Neural crest cell (in vitro differentiated cells): ENCODE measurements at places on chromosomes 1 and 21. TPM values are rescaled to one million over a fixed set of nuclear protein-coding genes. Genes with fewer than 3 reads are reported as not detected.

GRCh38 chr1:198498881-198499280 is 41.6 kb downstream of the ATP6V1G3 start:
- H3K27ac ChIP-seq: no peak overlapping the region
- H3K4me1 ChIP-seq: peaks cover 5% of the 10 kb centered on the region
- DNase-seq: no peak
- no peaks in the 10 kb centered on the region for H3K36me3 ChIP-seq

- H3K27me3 ChIP-seq: peaks cover 32% of the 10 kb centered on the region
- DNase-seq: no peak
- H3K4me1 ChIP-seq: peaks cover 27% of the 10 kb centered on the region
- H3K27ac ChIP-seq: peak overlapping the region; percentile 87
- H3K36me3 ChIP-seq: no peaks in the 10 kb centered on the region
Observed at GRCh38 chr1:184755226-184756065, 788 bp upstream of the EDEM3 start.

- no peak for DNase-seq
- peak overlapping the region; percentile 19 for H3K27ac ChIP-seq
- H3K4me3 ChIP-seq: no peak overlapping the region
- no peaks in the 10 kb centered on the region for H3K4me1 ChIP-seq
Observed at GRCh38 chr21:46214478-46215340, 13.9 kb downstream of the LSS start.

- DNase-seq: no peak
- H3K36me3 ChIP-seq: no peaks in the 10 kb centered on the region
- H3K27me3 ChIP-seq: peaks cover 8% of the 10 kb centered on the region
- H3K4me1 ChIP-seq: peaks cover 46% of the 10 kb centered on the region
- no peak overlapping the region for H3K27ac ChIP-seq
Observed at GRCh38 chr1:208538078-208538477, 293.9 kb upstream of the PLXNA2 start.

- H3K4me3 ChIP-seq: no peak overlapping the region
- no peak overlapping the region for H3K27ac ChIP-seq
- DNase-seq: no peak
Observed at GRCh38 chr1:211483896-211484612, 7.9 kb downstream of the RD3 start.

Gene ZBTB21
- total RNA-seq: 16.4 and 16.6 TPM in 2 replicates

DNA sequence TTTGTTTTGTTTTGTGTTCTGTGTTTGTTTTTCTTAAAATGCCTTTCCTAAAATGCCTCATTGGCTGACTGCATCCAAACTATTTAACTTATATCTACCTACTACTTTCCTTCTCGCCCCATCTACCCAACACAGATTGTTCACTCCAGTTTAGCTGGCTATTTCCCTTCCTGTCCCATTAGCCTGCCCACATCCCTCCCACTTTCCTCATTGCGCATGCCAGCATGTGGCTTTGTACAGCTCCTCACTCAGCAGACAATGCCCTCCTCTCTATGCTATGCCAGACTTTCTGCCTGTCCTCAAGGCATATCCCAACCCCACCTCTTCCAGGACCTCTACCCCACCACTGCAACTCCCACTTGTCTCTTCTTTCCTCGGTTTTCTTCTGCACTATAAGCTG is 94.7 kb upstream of the C1orf21 start:
- no peaks in the 10 kb centered on the region for H3K27me3 ChIP-seq
- no peak overlapping the region for H3K27ac ChIP-seq
- H3K4me3 ChIP-seq: no peak overlapping the region
- peaks cover 9% of the 10 kb centered on the region for H3K36me3 ChIP-seq

GRCh38 chr1:36696261-36696940 is 213.7 kb upstream of the CSF3R start:
- DNase-seq: no peak
- no peak overlapping the region for H3K27ac ChIP-seq
- no peaks in the 10 kb centered on the region for H3K36me3 ChIP-seq
- no peak overlapping the region for H3K4me3 ChIP-seq

- peaks cover 5% of the 10 kb centered on the region for H3K36me3 ChIP-seq
- no peak overlapping the region for H3K27ac ChIP-seq
- peaks cover 3% of the 10 kb centered on the region for H3K27me3 ChIP-seq
- peak overlapping the region; percentile 76 for H3K4me3 ChIP-seq
- peaks cover 55% of the 10 kb centered on the region for H3K4me1 ChIP-seq
Observed at GRCh38 chr1:164576291-164577271, 17.6 kb downstream of the PBX1 start.

DNA sequence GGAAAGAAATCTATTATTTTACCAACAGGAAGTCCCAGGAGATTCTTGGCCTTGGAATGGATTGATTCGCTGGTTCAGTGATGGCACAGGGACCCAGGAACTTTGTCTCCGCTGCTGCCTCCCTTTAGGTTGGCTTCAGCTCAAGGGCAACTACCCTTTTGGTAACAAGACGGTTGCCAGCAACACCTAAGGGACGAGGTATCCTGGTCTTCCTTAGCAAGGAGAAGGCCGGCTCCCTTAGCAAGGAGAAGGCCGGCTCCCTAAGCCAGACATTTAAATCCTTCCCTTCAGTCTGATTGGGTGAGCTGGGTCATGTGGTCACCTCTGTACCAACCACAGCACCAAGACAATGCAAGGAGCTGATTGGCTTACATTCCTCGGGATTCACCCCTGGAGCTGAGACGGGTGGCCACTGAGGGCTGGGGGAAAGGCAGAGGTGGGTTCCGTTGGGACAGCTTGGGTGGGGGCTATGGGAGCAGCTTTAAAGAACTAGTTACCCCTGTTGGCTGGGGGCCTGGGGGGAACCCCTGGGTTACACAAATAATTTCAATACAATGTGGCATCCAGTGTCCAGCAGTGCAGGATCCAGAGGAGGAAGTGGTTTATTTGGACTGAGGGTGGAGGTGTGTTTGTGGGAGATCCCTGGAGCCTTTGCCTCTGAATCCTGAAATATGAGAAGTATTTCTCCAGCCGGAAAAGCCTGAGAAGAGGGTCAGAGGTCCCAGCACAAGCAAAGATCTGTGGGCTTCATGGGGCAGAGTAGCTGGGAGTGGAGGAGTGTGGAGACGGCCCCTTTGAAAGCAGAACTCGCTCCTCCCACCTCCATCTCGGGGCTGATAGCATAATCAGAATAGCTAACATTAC is 20.7 kb upstream of the CLIC4 start:
- no peaks in the 10 kb centered on the region for H3K27me3 ChIP-seq
- DNase-seq: peak; percentile 46
- peak overlapping the region; percentile 64 for H3K4me3 ChIP-seq
- H3K27ac ChIP-seq: peak overlapping the region; percentile 94
- H3K4me1 ChIP-seq: peaks cover 36% of the 10 kb centered on the region

DNA sequence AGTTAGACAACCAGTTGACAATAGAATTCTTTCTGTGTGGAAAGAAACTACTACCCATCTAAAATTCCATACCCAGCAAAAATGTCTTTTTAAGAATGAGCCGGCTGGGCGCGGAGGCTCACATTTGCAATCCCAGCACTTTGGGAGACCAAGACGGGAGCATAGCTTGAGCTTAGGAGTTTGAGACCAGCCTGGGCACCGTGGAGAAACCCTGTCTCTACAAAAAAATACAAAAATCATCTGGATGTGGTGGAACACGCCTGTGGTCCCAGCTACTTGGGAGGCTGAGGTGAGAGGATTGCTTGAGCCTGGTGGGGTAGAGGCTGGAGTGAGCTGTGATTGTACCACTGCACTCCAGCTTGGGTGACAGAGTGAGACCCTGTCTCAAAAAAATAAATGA is 79.2 kb downstream of the SCCPDH start:
- H3K27me3 ChIP-seq: no peaks in the 10 kb centered on the region
- no peak overlapping the region for H3K4me3 ChIP-seq
- H3K4me1 ChIP-seq: peaks cover 9% of the 10 kb centered on the region
- H3K36me3 ChIP-seq: no peaks in the 10 kb centered on the region

- DNase-seq: no peak
- no peaks in the 10 kb centered on the region for H3K36me3 ChIP-seq
- no peak overlapping the region for H3K27ac ChIP-seq
Observed at GRCh38 chr1:119485201-119485600, 21.8 kb upstream of the HSD3B1 start.

DNA sequence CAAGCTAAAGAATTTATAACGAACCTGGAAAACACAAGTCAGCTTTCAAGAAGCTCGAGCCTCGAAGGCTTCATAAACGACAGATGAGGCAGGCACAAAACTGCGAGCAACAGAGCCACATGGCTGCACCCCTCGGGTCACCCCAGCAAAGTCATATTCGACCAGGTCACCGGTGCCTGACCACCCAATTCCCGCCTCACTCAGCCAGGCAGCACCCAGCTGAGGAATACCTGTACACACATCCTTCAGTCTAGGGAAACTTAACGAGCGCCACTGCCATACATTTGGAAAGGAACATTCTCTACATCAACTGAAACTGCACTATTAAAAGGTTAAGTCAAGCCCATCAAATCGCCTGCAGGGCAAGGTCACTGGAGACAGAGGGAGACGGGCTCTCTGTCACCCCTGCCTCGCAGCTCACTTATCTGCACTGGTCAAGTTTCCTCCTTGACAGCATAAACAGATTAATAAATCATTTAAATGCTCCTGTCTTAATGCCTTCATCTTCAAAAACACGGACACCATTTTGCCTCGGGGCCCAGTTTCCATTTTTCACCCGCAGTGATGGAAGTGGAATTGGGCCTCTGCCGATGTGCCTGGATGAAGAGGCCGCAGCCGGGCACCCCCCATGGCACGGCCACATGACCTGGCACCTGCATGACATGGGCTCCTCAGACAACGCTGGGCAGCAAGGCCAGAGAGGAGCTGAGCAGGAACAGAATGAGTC is 20.6 kb downstream of the NPHP4 start:
- H3K27me3 ChIP-seq: no peaks in the 10 kb centered on the region
- peaks cover 3% of the 10 kb centered on the region for H3K36me3 ChIP-seq
- no peak overlapping the region for H3K4me3 ChIP-seq
- H3K27ac ChIP-seq: no peak overlapping the region

GRCh38 chr1:169235568-169235967 is 129.1 kb downstream of the ATP1B1 start:
- H3K4me3 ChIP-seq: no peak overlapping the region
- DNase-seq: no peak
- H3K36me3 ChIP-seq: peaks cover 3% of the 10 kb centered on the region
- H3K27me3 ChIP-seq: no peaks in the 10 kb centered on the region
- H3K27ac ChIP-seq: no peak overlapping the region

Gene CXADR
- 32.6 and 34.8 TPM in 2 replicates for total RNA-seq

- H3K4me3 ChIP-seq: no peak overlapping the region
- no peak for DNase-seq
- peaks cover 5% of the 10 kb centered on the region for H3K4me1 ChIP-seq
- no peaks in the 10 kb centered on the region for H3K36me3 ChIP-seq
Observed at GRCh38 chr1:48003741-48004531, 6.8 kb upstream of the TRABD2B start.

Gene SLC39A1
- total RNA-seq: 107 and 113 TPM in 2 replicates

GRCh38 chr21:46517361-46517760 is 58.7 kb downstream of the DIP2A start:
- H3K4me3 ChIP-seq: no peak overlapping the region
- no peak for DNase-seq
- no peak overlapping the region for H3K27ac ChIP-seq
- no peaks in the 10 kb centered on the region for H3K4me1 ChIP-seq
- peaks cover 41% of the 10 kb centered on the region for H3K36me3 ChIP-seq
- no peaks in the 10 kb centered on the region for H3K27me3 ChIP-seq

DNA sequence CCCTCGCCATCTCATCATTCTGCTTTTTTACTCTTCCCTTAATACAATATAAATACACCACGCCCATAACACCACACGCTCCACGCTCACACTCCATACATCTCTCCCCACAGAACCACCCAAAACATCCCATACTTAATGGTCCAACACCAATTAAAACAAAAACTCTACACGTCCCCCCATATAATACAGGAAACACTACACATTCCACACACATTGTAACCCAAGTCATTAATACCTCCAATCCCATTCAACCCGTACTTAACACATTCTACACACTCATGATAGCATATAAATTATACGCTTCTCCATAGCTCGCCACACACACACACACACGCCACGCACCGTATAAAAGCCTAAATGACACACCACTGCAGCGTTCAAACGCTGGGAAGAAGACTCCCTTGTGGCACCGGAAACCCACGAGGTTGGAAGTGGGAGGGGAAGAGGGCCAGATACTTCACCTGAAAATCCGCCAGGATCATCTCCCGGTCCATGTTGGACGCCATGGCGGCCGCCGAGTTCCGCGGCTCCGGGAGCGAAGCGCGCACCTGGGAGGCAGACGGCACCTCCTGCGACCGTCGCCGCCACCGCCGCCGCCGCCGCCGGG is 659 bp downstream of the FAF1 start:
- H3K4me3 ChIP-seq: peak overlapping the region; percentile 91
- H3K27me3 ChIP-seq: peaks cover 21% of the 10 kb centered on the region
- H3K36me3 ChIP-seq: peaks cover 3% of the 10 kb centered on the region
- DNase-seq: peak; percentile 7
- H3K4me1 ChIP-seq: peaks cover 18% of the 10 kb centered on the region
- peak overlapping the region; percentile 83 for H3K27ac ChIP-seq

GRCh38 chr1:154865442-154866256 is 4.4 kb downstream of the KCNN3 start:
- H3K36me3 ChIP-seq: no peaks in the 10 kb centered on the region
- H3K4me3 ChIP-seq: no peak overlapping the region
- H3K27me3 ChIP-seq: peaks cover 39% of the 10 kb centered on the region
- no peak overlapping the region for H3K27ac ChIP-seq
- peaks cover 52% of the 10 kb centered on the region for H3K4me1 ChIP-seq

- peaks cover 4% of the 10 kb centered on the region for H3K27me3 ChIP-seq
- no peak for DNase-seq
- no peaks in the 10 kb centered on the region for H3K36me3 ChIP-seq
- no peak overlapping the region for H3K27ac ChIP-seq
Observed at GRCh38 chr1:46618754-46619415, 2.3 kb upstream of the MOB3C start.

DNA sequence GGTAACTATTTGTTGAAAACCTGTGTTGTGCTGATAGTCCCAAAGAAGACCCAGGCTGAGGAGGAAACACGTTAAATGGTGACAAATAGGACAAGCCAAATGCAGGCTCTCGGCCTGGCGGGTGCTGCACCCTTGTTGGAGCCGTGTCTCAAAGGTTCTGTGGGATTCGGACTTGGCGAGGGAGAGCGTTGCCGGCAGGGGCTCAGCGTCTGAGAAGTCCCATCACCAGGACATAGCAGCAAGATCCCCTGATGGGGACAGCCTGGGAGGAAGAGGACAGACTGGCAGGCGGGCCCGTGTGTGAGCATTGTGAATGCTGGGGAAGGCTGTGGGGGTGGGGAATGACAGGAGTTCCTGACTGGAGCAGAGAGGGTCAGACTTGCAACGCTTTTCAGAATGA is 142.5 kb downstream of the PGBD5 start:
- no peaks in the 10 kb centered on the region for H3K4me1 ChIP-seq
- H3K27me3 ChIP-seq: no peaks in the 10 kb centered on the region
- H3K27ac ChIP-seq: no peak overlapping the region
- peaks cover 2% of the 10 kb centered on the region for H3K36me3 ChIP-seq
- H3K4me3 ChIP-seq: no peak overlapping the region

Gene LCE6A
- not detected in 2 replicates for total RNA-seq

DNA sequence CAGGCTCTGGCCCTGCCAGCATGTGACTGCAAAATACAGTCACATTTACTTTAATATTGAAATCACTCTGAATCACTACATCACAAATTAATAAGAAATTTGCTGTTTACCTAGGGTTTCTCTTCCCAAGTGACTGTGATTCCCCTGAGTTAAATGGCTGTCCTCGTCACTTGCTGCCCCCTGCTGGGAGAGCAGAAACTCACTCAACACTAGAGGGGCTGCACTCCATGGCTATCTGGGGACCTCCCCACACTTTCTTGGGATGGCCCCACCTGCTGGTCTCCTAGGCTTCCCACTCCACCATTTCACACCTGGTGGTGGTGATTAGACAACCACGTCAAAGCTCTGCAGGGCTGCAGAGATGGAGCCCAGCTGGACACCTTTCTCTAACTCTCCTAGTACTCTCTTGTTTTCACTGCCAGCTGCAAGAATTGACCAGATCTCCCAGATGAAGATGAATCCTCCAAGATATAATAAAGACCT is 63.4 kb downstream of the CD2 start:
- peaks cover 7% of the 10 kb centered on the region for H3K36me3 ChIP-seq
- H3K4me3 ChIP-seq: no peak overlapping the region
- no peak overlapping the region for H3K27ac ChIP-seq
- no peaks in the 10 kb centered on the region for H3K4me1 ChIP-seq
- H3K27me3 ChIP-seq: no peaks in the 10 kb centered on the region

Gene LEMD1
- total RNA-seq: 10.2 and 10.7 TPM in 2 replicates
